ENCODE measurements at places on chromosomes 4 and X.

DNA sequence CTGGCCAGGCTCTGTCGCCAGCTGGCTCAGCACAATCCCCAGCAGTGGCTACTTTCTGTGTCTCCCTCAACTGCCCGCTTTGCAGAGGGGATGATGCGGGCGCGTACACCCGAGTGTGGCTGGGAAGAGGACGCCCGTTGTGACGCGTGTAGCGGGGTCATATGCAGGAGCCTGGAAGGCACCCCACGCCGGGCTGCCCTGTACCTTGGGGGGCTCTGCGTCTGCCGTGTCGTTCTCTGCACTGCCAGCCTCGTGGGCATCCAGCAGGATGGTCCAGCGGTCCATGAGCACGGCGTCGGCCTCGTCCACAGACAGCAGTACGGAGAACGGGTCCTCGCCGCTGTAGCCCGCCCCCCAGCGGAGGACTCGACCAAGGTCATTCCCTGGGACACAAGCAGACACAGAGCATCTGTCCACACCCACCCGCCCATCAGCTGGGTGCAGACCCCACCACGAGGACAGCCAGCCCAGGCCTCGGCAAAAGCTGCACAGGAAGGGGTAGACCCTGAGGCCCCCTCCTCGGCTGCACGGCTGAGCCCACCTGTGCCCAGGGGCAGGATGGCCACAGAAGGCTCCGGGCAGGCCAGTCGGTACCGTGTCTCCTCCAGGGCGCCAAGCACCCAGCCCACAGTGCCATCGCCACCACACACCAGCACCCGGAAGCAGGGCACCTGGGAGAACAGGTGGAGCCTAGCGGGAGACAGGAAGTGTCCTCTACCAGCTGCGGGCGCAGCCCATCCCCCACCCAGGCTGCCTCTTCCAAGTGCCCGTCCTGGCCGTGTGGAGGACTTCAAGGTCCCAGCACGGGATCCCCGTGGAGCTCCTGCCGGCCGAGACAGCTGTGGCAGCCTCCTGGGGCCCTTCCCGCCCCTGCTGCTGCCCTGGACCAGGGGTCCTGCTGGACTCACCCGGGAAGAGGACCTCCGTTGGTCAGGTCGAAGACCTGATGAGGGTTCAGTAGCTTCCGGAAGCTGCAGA lies 10.8 kb downstream of the DGKQ start:
- DNase-seq = no peak

GRCh38 chr4:83828601-83829000 lies 292.7 kb downstream of the GPAT3 start:
- DNase-seq = no peak

- DNase-seq = no peak
These were observed 394 bp upstream of the DYNLT3 start for GRCh38 chrX:37847733-37848197.

- no peak for DNase-seq
These were observed 349.2 kb downstream of the ADGRL3 start for GRCh38 chr4:61549336-61549735.

DNA sequence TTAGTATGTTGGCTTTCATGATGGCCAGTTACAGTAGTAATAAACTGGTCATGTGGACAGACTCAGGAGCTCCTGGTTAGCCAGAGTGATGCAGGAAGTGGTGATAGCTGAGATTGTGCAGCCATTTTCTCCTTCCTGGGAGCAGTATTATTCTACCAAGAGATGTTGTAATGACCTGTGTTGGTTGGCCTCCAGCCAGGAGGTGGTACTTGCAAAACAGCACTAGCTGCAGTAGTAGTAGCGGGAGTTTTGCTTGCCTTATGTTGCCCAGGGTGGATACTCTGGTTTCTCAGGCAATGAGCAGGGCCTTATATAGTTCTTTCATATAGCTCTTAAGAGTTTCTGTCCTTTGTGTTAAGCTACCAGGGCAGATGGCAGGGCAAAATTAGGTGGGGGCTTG lies 998.8 kb downstream of the GLUD2 start:
- no peak for DNase-seq

DNA sequence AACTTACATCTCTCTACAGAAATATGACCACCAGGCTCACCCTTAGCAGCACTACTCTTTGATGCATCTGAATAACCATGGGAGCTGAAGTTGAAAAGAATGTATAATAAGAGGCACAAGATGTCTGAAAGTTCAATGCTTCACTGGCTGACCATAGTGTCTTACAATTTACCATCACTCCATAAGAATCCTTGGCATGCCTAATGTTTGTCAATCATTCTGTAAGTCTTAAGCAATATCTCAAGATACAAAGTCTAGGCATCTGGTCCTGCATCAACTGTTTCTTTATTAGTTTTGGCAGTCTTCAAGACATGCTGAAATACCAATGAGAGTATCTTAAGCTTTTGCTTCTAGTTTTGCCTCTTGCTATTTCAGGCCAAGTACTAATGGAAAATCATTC lies 755.5 kb downstream of the STIM2 start:
- no peak for DNase-seq

GRCh38 chr4:338759-339097 lies 1.1 kb downstream of the ZNF141 start:
- no peak for DNase-seq

DNA sequence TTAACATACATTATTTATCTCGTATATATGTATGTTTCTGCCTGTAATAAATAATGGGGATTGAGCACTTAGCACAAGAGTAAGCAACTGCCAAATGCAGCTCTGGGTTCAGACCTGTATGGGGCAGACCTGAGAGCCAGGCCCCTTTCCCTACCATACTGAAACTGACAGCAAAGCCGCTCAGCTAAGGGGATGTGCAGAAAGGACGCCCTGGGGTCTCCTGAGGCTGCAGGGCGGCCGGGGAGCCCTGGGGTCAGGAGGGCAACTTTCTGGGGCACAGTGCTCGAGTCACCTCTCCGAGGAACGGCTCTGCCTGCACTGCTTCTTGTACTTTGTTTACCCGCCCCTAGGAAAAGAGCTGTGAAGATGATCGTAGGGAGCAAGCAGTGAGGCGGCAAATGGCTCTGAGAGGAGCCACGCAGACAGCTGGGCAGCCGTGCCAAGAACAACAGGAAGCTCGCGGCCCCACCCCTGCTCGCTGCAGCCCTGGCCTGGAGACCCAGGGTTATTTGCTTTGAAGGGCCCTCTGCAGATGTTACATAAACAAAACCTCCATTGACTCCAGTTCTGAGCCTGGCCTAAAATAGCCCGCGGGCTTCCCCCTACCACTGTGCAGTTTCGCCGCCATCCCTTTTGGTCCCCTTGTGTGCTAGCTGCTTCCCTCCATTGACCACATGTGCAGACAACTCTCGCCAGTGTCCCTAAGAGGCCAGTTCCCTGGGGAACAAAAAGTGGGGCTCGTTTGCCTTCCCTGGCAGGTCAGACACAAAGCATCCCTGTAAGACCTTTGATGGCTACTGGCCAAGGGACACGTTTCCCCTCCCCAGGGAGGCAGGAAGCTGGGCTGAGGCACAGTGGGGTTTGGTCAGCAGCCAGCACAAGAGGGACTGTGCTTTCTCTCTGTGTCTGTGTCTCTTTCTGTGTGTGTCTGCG lies 111.3 kb upstream of the LNX1 start:
- DNase-seq = peak; percentile 79

DNA sequence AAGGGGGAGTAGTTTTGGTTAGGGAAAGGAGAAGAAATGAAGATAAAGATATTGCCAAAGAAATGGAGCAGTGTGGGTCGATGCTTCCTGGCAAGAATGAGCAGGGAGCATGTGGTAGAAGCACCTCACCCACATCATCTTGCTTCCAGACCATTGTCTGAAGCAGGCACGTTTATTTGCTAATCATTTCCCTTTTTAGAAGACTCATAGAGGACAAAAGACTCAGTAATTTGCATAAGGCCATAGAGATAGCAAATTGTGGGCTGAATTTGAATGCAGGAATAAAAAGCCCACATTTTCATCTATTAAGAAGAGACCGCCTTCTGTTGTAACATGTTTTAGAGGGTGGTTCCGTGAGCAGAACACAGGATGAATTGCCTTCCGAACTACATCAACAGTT lies 275.2 kb upstream of the FAT4 start:
- no peak for DNase-seq

GRCh38 chr4:168841000-168841671 lies 168.9 kb downstream of the CBR4 start:
- peak; percentile 47 for DNase-seq

DNA sequence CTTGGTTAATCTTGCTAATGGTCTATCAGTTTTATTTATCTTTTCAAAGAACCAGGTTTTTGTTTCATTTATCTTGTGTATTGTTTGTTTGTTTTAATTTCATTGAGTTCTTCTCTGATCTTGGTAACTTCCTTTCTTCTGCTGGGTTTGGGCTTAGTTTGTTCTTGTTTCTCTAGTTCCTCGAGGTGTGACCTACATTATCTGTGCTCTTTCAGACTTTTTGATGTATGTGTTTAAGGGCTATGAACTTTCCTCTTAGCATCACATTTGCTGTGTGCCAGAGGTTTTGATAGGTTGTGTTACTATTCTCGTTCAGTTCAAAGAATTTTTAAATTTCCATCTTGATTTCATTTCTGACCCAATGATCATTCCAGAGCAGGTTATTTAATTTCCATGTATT lies 365.4 kb upstream of the GATB start:
- DNase-seq = no peak

- no peak for DNase-seq
These were observed 28.8 kb upstream of the CXCL2 start for GRCh38 chr4:74127745-74128144.

GRCh38 chr4:68079928-68080327 lies 49.7 kb downstream of the TMPRSS11F start:
- DNase-seq = no peak

DNA sequence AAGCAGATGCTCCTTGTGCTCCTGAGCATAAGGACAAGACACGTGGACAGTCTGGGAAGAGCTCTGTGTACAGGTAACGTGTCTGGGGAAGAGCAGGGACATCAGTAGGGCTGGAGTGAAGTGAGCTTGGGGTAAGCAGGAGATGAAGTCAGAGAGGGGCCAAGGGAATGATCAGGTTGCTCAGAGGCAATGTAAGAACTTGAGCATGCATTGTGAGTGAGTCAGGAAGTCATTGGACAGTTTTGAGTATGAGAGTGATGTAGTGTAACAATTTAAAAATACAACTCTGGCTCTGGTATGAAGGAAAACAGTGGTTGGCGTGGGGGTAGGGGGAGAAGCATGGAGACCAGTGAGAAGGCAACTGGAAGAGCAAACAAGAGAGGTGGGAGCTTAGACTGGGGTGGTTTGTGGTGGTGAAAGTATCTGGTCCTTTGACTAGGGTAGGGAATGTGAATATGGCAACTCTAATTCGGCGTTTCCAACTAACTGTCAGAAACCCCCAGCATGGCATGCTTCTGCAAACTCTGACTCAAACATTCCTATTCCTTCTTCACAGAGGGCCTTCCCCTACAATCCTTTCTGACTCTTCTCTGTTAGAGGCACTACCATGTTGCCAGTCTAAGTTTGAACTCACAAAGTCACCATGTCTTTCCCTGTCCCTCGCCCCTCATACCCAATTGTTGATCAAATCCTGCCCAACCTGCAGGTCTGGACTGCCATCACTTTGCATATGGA lies 57.2 kb downstream of the STBD1 start:
- DNase-seq = no peak

- DNase-seq = no peak
These were observed 34.0 kb upstream of the MSX1 start for GRCh38 chr4:4825431-4825830.

GRCh38 chr4:113112338-113112978 lies 63.0 kb downstream of the ANK2 start:
- no peak for DNase-seq

- DNase-seq = no peak
These were observed 3.9 kb downstream of the HCFC1 start for GRCh38 chrX:153967536-153968224.

DNA sequence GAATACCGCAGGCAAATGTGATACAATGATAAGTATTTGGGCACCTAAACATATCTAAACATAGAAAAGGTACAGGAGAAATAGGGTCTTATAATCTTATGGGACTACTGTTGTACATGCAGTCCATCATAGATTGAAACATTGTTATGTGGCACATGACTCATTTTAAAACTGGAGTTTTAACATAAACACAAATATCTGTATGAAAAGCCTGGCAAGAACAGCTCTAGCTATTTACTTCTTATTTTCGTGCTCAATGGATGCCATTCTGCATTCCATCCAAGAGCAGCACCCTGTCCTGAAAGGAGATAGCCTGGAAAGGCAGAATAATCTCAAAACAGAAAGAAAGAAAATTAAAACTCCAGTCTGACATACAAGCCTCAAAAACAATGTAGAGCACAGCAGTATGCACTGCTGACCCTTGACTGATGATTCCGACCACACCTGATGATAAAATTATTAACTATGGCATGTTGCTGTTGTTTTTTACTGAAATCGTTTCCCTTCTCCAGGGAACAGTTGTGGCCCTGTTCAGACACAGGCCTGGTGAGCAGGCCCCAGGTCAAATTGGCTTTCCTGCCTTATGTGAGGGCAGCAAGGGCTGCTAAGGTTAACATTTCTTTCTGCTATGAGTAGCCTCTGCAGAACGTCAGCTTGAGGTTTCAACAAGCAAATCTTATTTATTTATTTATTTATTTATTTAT lies 152.7 kb downstream of the APBB2 start:
- DNase-seq = no peak

DNA sequence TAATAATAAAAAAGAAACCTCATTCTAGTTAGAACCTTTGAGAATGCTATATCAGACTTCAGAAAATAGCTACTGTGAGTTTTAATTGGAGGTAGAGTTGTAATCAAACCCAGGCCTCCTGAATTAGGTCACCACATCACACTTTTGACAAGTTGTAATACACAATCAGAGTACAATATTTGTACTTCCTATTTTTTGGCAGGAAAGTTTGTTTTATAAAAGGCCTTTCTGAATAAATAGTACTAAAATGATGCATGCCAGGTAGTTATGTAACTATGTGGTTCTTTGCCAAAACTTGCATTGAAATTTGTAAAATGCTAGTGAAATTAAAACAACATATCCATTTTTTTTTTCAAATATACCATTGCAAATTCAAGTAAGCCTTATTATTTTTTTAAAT lies 26.8 kb downstream of the ADH7 start:
- no peak for DNase-seq

GRCh38 chrX:41275661-41276609 lies 58.0 kb upstream of the DDX3X start:
- peak; percentile 63 for DNase-seq

GRCh38 chrX:73562984-73563737 lies at the start of gene CHIC1:
TSS of gene CHIC1 (plus strand) at chrX:73563197. CDS start at chrX:73563285, 88 bp downstream.
- DNase-seq = peak; percentile 77

- DNase-seq = no peak
These were observed 229.5 kb downstream of the SPCS3 start for GRCh38 chr4:176549161-176549865.

GRCh38 chr4:5952286-5952974 lies 59.5 kb upstream of the CRMP1 start:
- DNase-seq = no peak

- DNase-seq = no peak
These were observed 44.7 kb downstream of the PTTG2 start for GRCh38 chr4:38004887-38005286.

GRCh38 chr4:29467044-29467717 lies 1253.0 kb upstream of the PCDH7 start:
- DNase-seq = no peak

All from Ammon's horn (tissue), 1 donor.